HEK293T (cell line): ENCODE measurements at places on chromosomes 2 and 18.

- no peak for DNase-seq
Observed at GRCh38 chr2:241228860-241229516, 40.5 kb downstream of the ANO7 start.

DNA sequence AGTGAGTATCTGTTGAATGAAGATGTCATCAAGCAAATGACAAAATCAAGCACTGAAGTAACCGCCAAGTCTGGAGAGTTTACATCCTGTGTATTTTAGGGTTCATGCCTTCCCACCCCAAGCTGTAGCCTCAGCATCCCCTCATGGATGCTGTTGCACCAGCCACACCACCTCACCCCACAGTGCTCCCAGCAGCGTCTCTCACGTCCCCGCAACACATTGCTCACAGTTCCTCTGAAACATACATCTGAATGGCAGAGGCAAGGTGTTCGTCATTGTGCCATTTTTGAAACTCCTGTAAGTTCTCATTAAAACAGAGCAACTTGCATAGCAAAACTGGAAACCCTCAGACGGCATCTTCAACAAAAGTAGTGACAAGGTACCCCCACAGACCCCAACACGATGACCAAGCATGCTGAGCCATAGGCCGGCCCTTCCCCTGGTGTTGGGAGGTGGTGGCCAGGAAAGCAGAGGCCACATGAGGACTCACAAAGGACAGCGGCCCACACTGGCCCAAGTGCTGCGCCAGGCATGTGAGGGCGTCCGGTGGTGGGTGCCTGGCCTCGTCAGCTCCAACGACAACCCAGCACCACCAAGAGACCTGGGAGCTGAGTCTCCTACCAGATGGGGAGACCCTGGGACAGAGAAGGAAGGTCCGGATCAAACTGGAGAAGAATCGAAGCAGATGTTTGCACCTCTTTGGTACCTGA is 456.5 kb downstream of the EIPR1 start:
- DNase-seq: no peak

DNA sequence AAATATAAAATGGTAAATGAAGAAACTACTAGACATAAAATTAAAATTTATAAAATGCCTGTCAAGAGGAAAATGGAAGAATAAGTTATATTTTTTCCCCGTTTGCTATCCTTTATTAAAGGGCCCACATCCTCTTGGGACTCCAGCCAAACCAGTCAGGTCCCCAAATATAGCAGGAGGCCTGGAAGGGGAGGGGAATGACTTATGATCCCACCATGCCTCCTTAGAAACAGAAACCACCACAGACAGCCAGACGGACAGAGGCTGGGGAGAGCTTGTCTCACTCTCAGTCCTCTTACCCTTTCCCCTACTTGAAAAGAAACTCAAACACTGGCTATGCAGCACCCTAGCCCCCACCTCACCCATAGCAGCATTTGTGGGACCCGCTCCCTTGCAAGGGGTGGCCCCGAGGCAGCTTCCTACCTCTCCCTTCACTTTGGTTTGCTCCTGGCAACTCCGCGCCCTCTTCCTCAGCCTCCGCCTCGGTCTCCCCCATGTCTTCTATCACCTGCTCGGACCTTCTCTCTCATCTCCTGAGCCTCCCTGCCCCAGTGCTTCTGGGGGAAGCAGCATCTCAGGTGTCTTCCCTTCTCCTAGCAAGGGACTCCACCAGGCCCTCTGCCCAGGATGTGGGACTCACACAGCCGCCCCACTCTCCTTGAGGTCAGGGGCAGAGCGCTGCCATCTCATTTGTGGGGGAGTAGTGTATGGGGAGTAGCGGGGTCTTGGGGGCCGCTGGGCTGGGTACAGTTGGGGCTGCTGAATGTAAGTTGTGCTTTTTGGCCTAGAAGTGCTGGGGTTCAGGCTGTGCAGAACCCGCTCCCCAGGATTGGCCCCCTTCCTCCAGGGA is 37.4 kb upstream of the ANKRD62 start:
- DNase-seq: no peak

GRCh38 chr2:64586883-64587481 is 62.9 kb downstream of the AFTPH start:
- peak; percentile 51 for DNase-seq

- DNase-seq: peak; percentile 10
Observed at GRCh38 chr2:151668737-151669136, 65.5 kb downstream of the NEB start.
